ENCODE measurements at places on chromosomes 7 and 10.

GRCh38 chr7:149471289-149471953, 10.6 kb upstream of the ZNF777 start:
- DNase-seq: no peak

- peak; percentile 16 for DNase-seq
Observed at GRCh38 chr10:19745672-19746071, 70.6 kb upstream of the PLXDC2 start.

- no peak for DNase-seq
Observed at GRCh38 chr10:110007161-110007700, 553 bp upstream of the ADD3 start.

DNA sequence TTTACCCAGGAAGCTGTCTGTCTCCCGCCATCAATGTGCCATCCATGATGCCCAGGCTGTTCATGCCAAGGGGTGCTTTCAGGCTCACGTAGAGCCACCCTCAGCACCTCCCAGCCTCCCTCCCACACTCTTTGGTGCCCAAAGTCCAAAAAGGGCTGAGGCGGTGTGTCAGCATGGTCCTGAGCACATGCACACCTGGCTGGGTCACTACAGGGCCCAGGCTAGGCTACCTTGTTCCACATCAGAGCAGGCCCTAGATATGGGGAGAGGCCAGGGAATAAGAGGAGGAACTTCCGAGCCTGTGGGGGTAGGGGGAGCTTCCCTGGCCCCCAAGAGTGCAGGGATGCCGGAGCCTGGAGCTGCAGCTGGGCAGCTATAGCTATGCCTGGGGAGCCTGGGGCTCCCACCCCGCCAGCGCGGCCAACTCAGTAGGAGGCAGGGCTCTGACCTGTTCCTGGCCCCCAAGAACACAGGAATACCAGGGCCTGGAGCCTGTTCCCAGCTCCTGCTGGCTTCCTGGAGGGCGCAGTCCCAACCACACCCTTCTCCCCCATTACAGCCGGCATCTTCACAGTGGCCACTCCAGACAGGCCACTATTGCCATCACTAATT, 133.2 kb upstream of the C7orf33 start:
- DNase-seq: no peak

GRCh38 chr10:43689618-43689954, 40.9 kb upstream of the ZNF32 start:
- peak; percentile 65 for DNase-seq

Data from cardiac fibroblast (primary cell).